Epithelial cell of proximal tubule (primary cell): ENCODE measurements at places on chromosomes 4 and X. TPM values are rescaled to one million over a fixed set of nuclear protein-coding genes. Genes with fewer than 3 reads are reported as not detected.

- DNase-seq, result no peak
These were observed 333.0 kb downstream of the DCHS2 start for GRCh38 chr4:154158361-154159155.

- DNase-seq, result no peak
These were observed 45.1 kb downstream of the ARHGEF9 start for GRCh38 chrX:63739885-63740284.

DNA sequence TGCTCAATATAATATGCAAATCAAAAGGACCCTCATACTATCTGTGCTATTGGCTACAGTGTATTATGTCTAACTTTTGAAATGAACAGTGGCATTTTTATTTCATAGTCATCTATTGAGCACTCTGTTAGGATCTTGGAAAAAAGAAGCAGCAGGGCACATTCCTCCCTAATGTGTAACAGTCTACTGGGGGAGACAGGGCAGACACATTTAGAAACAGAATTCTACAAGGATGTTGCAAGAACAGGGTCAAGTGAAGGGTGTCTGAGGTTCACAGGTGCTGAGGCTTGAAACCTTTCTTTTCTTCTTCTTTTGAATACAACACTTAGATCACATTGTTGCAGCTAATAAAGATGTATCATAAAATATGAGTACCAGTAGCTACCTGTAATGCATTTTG is 129.7 kb upstream of the SLC4A4 start:
- peak; percentile 74 for DNase-seq

DNA sequence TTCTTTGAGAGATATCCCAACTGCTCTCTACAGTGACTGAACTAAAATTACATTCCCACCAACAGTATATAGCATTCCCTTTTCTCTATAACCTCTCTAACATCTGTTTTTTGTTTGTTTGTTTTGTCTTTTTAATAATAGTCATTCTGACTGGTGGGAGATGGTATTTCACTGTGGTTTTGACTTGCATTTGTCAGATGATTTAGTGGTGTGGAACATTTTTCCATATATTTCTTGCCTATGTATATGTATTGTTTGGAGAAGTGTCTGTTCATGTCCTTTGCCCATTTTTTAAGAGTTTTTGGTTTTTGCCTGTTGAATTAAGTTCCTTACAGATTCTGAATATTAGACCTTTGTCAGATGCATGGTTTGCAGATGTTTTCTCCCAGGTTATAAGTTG is 9.0 kb downstream of the USO1 start:
- no peak for DNase-seq

DNA sequence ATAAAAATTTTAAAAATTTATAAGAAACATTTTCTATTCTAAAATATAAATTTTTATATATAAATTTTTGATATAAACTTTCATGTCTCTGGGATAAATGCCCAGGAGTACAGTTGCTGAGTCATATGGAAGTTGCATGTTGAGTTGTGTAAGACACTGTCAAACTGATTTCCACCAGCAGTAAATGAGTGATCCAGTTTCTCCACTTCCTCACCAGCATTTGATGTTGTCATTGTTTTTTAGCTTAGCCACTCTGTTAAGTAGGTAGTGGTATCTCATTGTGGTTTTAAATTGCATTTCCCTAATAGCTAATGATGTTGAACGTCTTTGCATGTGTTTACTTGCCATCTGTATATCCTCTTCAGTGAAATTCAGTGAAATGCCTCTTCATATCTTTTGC is 66.5 kb downstream of the MAMLD1 start:
- peak; percentile 26 for DNase-seq

DNA sequence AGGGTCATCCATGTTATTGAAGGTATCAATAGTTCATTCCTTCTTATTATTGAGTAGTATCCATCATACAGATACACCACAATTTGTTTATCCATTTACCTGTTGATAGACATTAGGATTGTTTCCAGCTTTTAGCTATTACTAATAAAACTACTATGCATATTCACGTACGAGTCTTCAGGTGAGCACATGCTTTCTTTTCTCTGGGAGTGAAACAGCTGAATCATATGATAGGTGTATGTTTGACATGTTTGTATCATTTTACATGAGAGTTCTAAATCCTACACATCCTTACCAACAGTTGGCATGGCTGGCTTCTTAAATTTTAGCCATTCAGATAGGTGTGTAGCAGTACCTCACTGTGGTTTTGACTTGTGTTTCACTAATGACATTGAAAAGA is 556.6 kb upstream of the DIPK2B start:
- no peak for DNase-seq

DNA sequence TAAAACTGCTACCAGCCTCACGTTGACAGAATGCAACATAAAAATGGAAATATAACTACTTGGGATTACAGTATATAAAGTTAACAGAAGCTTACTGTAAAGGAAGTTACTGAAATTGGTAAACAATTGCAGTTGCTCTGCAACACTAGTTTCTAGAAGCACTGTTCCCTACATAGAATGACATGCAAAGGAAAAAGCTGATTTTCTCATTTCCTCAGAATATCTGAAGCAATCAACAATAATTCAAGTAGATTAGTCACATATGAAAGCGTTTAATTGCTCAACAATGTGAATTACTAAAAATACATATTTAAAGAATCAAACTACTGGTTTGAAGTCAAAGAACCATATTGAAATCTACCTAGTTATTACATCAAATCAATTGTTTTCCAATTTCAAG is 31.8 kb downstream of the PDGFC start:
- no peak for DNase-seq

DNA sequence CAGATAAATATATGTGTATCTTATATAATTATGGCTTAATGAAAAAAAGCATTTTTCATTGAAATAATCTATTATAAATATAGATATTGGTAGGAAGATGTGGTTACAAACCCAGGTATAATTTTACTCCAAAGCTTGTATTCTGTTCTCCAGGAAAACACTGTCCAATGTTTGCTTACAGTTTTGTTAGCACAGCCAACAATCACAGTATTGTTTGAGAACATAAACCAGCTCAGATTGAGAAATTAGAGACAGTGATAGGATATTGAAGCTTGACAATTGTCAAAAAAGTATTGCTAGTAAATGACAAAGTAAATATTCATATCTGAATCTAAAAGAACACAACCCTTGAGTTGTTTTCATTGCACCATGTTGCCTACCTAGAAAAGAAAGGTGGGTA is 228.8 kb downstream of the ADGRL3 start:
- DNase-seq, result no peak

DNA sequence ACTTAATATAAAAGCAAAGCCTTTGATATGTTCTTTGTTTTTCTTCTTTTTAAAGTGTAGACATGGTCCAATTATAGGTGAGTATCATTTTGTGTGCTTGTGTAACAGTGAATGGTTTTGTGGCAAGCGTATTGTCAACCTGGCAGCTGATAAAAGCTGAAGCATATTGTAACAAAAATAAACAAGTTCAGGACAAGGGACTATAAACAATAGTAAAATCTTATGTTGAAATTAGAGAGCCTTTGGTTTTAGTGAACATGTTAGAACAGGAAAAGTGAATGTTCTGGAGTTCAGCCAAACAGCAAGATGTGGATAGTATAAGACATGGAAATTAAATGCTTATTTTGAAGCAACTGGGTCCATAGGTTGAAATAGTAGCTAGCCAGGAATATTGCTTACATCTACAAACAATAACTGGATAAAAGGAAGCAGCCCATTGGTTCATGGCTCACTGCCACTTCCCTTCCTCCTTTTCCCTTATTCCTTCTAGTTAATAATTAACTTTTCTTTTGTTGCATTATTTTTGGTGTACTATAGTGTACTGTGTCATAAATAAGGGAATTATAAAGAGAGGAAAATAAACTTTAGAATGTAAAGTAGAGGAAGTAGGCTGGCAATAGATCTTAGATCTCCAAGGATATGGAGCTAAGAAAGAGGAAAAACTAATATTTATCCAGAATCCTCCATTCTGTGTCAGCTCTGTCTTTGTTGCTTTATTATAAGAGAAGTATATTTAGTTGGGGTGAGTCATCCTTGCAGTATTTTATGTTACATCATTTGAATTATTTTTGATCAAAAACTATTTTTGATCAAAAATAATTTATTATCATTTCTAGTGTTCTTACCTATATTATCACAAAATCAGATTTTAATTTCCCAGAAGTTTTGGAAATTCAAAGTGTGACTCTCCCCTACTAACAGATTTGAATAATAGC is 65.6 kb downstream of the MRPL1 start:
- DNase-seq, result no peak

- DNase-seq, result no peak
These were observed 27.9 kb downstream of the RAB40AL start for GRCh38 chrX:102964940-102965339.

- DNase-seq, result no peak
These were observed 19.8 kb upstream of the GTPBP6 start for GRCh38 chrX:338281-338835.

GRCh38 chr4:58275856-58276255 is 1165.7 kb upstream of the IGFBP7 start:
- no peak for DNase-seq

- no peak for DNase-seq
These were observed 1390.2 kb downstream of the C4orf33 start for GRCh38 chr4:130486186-130486585.

- DNase-seq, result no peak
These were observed 71.8 kb downstream of the SUPT20HL2 start for GRCh38 chrX:24241822-24242648.

DNA sequence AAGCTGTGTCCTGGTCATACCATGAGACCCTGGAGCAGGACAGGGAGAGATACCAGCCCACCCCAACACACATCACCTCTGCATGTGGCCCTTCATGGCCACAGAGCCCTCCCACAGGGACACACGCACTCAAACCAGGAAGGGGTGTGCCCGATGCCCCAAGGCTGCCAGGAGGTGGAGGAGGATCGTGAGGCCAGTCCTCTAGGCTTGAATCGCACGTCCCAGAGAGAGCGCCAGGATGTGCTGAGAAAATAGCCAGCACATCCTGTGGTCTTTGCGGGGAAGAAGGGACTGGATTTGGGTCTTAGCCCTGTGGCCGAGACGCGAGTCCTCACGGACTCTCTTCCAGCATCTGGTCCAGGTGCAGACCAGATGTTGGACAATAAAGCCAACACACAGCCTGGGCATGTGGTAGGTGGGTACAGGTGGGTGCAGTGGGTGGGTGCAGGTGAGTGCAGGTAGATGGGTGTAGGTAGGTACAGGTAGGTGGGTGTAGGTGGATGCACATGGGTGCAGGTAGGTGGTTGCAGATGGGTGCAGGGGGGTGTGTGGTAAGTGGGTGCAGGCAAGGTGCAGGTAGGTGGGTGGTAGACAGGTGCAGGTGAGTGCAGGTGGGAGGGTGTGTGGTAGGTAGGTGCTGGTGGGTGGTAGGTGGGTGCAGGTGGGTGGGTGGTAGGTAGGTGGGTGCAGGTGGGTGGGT is 94.3 kb upstream of the AFAP1 start:
- no peak for DNase-seq

Gene FAM149A
- total RNA-seq, result 23.1 and 25.1 TPM in 2 replicates

Gene AFM
- not detected in 2 replicates for total RNA-seq

Gene RPL9
- 3,007 and 3,128 TPM in 2 replicates for total RNA-seq

Gene BGN
- total RNA-seq, result 0.69 TPM in 1 of 2 replicates, not detected in the other

Gene PQBP1
- 84.6 and 86.0 TPM in 2 replicates for total RNA-seq

Gene PLRG1
- 54.0 and 94.4 TPM in 2 replicates for total RNA-seq

Gene XG
- total RNA-seq, result not detected in 2 replicates

Gene FAM9C
- total RNA-seq, result not detected in 2 replicates
